Kidney epithelial cell (primary cell): ENCODE measurements at places on chromosomes 7 and 10. TPM values are rescaled to one million over a fixed set of nuclear protein-coding genes. Genes with fewer than 3 reads are reported as not detected.

DNA sequence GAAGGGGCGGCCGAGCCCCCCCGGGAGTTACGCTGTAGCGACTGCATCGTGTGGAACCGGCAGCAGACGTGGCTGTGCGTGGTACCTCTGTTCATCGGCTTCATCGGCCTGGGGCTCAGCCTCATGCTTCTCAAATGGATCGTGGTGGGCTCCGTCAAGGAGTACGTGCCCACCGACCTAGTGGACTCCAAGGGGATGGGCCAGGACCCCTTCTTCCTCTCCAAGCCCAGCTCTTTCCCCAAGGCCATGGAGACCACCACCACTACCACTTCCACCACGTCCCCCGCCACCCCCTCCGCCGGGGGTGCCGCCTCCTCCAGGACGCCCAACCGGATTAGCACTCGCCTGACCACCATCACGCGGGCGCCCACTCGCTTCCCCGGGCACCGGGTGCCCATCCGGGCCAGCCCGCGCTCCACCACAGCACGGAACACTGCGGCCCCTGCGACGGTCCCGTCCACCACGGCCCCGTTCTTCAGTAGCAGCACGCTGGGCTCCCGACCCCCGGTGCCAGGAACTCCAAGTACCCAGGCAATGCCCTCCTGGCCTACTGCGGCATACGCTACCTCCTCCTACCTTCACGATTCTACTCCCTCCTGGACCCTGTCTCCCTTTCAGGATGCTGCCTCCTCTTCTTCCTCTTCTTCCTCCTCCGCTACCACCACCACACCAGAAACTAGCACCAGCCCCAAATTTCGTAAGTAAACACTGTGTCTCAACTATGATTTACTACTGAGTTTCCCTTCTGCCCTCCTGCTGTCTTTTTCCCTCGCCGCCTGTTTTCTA is 666 bp downstream of the NRG3 start:
- no peak for DNase-seq

- DNase-seq: no peak
These were observed 57.4 kb upstream of the NEBL start for GRCh38 chr10:20954519-20954918.

DNA sequence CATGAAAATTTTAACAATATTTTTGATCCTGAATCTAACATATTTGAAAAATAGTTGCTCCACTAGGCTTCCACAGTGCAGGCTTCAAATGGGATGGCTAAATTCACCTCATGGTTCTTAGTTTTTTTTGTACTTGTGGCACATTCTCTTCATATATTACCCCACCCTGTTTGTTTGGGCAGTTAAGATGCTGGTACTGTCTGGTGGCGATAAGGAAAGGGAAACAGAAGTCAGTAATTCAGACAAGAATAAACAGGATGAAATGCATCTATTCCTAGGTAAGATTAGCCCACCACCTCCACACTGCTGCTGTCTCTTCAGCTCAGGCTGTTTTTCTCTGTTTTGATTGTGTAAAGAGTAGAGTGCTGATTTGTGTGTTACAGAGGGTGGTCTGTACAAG is 44.2 kb downstream of the GLRX3 start:
- no peak for DNase-seq

DNA sequence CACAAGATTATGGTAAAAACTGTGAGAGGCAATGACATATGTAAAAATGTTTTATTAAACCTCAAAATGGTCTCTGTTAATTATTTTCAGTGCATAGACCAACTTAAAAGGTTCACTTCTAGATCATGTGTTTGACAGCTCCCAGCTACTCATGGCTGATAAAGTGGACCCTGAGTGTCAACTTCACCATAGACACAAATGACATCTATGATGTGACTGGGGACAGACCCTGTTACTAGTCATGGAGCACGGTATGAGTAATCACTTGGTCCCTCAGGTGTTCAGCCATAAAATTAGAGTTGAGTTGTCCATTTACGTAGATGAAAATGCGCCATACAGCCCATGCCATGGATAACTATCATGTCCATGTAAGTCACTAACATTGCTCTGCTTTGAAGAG is 199.8 kb downstream of the ZNF365 start:
- DNase-seq: no peak

- DNase-seq: no peak
These were observed 181.3 kb upstream of the PHYHIPL start for GRCh38 chr10:58995058-58995596.

DNA sequence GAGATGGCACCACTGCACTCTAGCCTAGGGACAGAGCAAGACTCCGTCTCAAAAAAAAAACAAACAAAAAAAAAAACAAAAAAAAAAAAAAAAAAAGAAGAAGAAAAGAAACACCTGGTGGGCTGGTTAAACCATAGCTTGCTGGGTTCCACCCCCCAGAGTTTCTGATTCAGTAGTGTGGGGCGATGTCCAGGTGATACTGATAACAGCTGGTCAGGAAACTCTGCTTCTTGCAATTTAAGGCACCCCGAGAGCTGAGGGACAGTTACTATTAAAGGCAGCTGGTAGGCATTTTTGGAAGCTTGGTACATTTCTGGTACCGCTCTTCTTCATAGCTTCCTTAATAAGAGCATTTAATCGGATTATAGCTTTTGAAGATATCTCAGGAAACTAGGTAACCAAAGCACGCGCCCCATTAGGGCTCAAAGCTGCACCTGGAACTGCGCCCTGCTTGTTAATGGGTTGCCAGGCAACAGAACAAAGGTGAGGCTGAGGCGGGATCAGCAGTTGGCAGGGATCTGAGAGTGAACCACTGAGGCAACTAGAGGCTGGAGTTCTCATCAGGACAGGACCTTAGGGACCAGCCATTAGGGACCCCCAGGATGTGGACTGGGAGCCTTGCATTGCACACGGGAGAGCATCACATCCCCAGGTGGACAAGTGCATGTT is 6.5 kb upstream of the SDK1 start:
- DNase-seq: no peak

DNA sequence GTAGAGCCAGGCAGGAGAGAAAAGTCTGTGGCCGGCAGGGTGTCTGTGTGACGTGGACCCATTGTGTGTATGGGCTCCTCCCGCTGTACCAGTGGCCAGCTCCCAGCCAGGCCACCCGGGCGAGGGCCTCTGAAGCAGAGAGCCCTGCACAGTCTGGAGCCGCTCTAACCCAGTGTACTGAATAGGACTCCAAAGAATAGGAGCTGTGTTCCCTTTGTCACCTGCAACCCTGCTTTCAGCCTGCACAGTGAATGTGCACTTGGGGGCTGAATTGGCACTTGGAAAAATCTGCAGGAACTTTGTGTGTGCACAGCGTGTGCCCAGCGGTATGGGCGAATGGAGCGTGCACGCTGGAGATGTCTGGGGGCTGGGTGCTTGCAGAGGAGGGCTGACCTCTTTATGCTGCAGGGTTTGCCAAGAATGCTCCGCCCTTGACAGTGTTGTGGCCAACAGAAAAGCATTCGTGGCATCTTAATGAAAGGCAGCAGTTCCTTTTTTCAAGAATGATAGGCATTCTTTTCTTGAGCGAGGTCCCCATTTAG is 216.2 kb downstream of the AUTS2 start:
- DNase-seq: no peak

- no peak for DNase-seq
These were observed 66.9 kb downstream of the ANLN start for GRCh38 chr7:36456548-36456947.

GRCh38 chr7:140005341-140005740 is 57.4 kb downstream of the PARP12 start:
- no peak for DNase-seq

GRCh38 chr7:100019908-100020307 is 4.5 kb downstream of the ZKSCAN1 start:
- DNase-seq: no peak

DNA sequence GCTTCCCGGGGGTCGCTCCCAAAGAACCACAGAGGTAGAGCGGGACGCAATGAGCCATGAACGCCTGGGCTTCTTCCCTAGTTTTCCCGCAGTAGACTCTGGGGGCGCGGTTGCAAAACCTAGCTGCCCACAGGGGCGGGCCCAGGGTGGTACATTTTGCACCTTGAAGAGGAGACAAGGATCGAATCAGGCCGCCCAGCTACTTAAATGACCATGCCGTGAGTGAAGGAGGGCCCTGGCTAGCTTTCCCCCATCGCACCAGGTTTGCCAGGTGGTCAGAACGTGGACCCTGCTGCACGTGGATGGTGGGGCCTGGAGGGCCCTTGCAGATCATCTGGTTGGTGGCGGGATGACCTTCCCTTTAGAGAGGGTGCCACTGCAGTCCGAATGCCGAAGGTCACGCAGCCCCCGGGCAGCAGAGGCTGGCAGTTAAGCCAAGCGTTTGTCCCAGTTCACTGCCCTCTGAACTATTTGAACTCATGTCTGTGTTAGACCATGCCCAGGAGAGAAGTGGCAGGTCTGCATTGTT is 604 bp upstream of the SHTN1 start:
- no peak for DNase-seq

DNA sequence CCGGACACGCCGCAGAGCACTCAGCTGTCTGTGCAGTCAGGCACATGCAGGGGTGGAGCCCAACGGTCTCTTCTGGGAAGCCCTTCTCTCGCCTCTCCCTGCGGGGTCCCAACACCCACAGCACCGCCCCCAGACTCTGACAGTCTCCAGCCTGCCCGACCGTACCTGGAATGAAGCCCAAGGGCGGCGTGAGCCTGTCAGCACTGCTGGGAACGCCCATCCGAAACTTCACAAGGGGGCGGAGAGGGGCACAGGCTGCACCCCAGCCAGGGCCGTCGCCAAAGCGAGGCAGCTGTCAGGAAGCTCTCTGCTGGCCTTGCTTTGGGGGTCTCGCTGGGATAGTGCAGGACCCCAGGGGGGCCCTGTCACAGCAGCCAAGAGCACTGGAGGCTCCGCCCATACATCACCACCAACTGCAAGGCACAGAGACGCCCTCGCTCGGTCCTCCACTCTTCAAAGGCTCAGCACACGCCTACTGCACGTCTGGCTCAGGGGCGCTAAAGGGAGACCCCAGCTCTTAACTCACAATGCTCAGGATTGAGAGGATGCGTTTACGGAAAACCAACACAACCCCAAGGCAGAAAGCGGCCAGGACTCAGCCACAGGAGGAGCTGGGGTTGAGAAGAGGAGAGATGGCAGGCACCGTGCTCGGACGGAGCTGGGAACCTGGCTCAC is 30.9 kb downstream of the MAD1L1 start:
- no peak for DNase-seq

- no peak for DNase-seq
These were observed 448.0 kb upstream of the ANKRD30A start for GRCh38 chr10:36677431-36677768.

DNA sequence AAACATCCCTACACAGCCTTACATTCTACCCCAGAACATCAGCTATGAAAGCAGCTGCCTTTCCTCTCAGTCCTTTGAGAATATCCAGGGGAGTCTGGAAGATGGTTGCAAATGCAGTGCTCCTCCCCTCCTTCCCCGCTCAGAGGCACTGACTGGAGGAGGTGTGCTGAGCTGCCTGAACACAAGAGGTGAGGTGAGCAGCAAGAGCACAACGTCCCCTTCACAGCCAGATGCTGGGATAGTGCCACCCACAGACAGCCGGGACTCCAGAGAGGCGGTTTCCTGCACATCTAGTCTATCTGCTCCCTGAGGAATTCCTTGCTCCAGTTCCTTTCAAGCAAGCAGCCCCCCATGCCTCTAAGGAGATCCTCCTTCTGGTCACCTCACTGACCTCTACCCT is 74.2 kb downstream of the EZH2 start:
- no peak for DNase-seq

DNA sequence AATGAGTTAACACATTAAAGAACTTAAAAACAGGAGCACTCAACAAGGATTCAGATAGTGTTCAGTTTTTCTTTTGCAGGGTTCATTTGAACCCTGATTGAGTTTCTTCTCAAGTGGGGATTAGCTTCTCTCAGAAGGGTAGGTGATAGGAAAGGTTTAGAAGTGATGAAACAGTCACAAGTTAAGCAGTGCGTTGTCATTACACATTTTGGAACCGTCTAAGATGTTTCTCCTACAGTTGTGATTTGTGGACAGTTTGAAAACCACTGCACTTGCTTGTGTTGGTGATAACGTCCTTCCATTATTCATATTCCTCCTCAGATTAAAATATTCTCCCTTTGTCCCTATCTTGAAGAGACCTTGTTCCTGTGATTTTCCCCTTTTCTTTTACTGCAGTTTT is 2.7 kb downstream of the STMP1 start:
- DNase-seq: no peak

GRCh38 chr10:107727767-107728317 is 563.3 kb upstream of the SORCS1 start:
- DNase-seq: peak; percentile 26

The IGFBP1 gene
- total RNA-seq: 8.1 and 13.5 TPM in 2 replicates

The UNC5B gene
- total RNA-seq: 26.9 and 27.5 TPM in 2 replicates

The EPHB4 gene
- 138 TPM in 2 replicates for total RNA-seq

The CFAP58 gene
- total RNA-seq: 0.75 TPM in 2 replicates

The AGAP6 gene
- 4.7 and 8.6 TPM in 2 replicates for total RNA-seq

The THSD7A gene
- 26.2 and 27.3 TPM in 2 replicates for total RNA-seq

The AKR1C4 gene
- not detected in 2 replicates for total RNA-seq

The SHH gene
- 2.8 and 4.5 TPM in 2 replicates for total RNA-seq

The COX19 gene
- 14.1 and 15.5 TPM in 2 replicates for total RNA-seq

The AKR1E2 gene
- 1.9 and 5.6 TPM in 2 replicates for total RNA-seq

The DEPP1 gene
- 19.8 and 21.9 TPM in 2 replicates for total RNA-seq
